Liver (tissue), 10 donors: ENCODE measurements at places on chromosomes 6 and 20. TPM values are rescaled to one million over a fixed set of nuclear protein-coding genes. Genes with fewer than 3 reads are reported as not detected.

DNA sequence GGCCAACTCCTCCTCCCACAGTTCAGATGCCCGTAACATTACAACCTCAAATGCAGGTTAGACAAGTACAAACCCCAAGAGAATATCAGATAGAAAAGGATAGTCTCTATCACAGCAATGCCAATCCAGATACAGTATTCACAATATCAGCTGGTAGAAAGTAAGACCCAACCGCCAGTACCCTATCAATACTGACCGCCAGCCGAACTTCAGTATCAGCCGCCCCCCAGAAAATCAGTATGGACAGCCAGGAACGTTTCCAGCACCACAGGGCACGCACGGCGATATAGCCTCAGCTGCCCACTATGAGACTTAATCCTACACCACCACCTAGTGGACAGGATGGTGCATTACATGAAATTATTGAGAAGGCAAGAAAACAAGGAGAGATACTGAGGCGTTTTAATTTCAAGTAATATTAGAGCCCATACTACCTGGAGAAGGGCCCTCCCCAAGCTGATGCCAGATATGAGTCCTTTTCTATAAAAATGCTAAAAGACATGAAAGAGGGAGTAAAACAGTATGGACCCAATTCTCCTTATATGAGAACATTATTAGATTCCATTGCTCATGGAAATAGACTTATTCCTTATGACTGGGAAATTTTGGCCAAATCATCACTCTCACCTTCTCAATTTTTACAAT lies 17.6 kb upstream of the EIF2S2 start:
- H3K4me3 ChIP-seq = no peak overlapping the region
- H3K27me3 ChIP-seq = no peaks in the 10 kb centered on the region
- H3K27ac ChIP-seq = no peak overlapping the region
- no peaks in the 10 kb centered on the region for H3K4me1 ChIP-seq
- no peaks in the 10 kb centered on the region for H3K36me3 ChIP-seq

DNA sequence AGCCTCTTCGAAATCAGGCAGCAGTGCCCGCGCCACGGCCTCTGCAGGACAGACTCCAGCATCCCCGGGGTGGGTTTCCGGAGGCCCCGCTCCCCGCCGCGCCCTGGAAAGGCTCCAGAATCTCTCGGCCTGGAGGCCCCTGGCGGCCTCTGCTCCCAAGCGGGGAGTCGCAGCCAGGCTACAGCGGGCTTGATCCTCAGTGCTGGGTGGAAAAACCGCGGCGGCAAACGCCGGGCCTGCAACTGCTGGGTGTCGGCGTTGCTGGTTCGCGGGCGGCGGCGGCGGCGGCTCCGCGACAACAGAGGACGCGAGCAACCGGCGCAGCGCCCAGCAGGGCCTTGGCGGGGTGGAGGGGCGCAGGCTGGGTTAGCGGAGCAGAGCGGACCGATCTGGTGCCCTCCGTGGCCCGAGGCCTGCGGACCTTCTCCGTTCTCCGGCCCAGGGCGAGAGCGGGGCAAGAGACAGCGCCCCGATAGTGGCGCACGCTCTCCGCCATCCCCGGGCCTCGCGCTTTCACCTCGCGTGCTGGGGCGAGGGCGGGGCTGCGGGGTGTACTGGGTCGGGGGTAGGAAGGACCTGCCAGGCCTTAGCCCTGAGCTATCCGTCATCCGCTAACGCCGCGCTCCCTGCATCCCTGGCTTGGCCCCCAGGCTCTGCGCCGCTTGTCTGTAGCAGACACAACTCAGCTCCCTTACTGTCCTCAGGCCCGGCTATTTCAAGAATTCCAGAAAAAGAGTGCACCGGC lies 3.4 kb upstream of the ZNF292 start:
- DNase-seq = peak; percentile 58
- no peaks in the 10 kb centered on the region for H3K36me3 ChIP-seq
- H3K4me1 ChIP-seq = peaks cover 1% of the 10 kb centered on the region
- peak overlapping the region; percentile 81 for H3K27ac ChIP-seq

DNA sequence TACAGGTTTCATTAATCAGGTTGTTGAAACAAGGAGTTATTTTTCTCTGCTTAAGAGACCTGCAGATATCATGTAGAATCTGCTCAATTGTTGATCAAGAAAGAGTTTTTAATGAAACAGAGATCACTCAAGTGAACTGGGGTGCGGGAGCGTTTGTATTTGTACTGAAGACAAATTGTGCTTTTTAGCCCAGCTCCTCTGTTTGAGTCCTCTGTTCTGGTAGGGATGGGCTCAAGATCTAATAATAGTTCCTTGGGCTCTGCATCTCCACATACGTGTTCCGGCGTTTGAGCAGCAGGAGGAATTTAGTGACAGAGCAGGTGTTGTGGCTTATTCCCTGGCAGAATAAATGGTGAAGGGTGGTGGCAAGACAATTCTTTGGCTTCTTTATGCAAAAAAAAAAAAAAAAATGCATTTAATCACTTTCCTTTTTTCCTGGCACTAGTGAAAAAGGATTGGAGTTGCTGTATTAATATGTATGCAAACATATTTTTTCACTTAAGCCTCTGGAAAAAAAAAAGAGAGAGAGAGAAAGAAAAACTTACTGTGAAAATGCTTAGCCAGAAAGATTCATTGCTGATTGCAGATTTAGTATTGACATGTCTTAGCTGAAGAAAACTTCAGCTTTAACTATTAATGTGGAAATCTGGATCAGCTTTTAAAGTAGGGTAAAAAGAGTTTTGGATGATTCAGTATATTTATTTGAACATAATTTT lies 4.0 kb downstream of the CITED2 start:
- no peaks in the 10 kb centered on the region for H3K36me3 ChIP-seq
- peaks cover 24% of the 10 kb centered on the region for H3K4me1 ChIP-seq
- DNase-seq = no peak
- peak overlapping the region; percentile 69 for H3K27ac ChIP-seq
- H3K27me3 ChIP-seq = no peaks in the 10 kb centered on the region

Gene DLL1
- total RNA-seq = 2.3 TPM
